ENCODE measurements at places on chromosomes 13 and 19.

DNA sequence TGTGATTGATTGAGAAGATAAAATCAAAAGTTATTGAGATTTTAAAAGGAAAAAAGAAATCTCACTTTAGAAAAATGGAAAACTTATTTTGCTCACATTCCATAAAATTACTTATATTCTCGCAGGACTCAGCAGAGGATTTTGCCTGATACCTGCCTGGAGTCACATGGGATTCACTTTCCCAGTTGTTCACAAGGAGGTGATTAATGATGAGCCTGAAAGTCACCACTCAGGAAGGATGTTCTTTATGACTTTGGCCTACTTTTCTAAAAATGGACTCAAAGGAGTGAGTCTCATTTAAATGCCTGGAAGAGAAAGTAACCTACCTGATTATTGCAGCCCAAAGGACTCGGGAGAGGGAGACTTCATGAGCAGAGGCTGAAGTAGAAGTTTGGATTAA, 34.5 kb upstream of the FAM216B start:
- DNase-seq: no peak

- DNase-seq: no peak
These were observed 17.2 kb upstream of the SLITRK6 start for GRCh38 chr13:85816413-85816812.

DNA sequence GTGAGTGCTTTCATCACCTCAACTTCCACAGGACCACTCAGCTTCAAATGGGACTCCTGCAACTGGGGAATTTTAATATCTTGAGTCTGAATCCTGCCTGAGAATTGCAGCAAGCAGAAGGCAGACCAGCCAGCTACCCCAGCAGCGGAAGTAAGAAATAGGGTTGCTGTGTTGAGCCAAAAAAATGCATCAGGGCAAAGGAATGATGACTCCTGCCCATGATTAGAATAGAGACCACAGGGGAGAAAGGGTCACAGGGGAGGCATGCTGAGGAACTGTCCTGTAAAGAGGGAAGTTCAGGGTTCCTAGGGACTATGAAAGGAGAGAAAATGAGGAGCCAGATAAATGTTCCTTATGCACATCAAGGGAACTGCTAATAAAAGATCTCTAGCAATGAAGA, 370.2 kb downstream of the KCTD12 start:
- DNase-seq: no peak

- no peak for DNase-seq
These were observed 20.4 kb downstream of the STARD13 start for GRCh38 chr13:33265133-33265532.

DNA sequence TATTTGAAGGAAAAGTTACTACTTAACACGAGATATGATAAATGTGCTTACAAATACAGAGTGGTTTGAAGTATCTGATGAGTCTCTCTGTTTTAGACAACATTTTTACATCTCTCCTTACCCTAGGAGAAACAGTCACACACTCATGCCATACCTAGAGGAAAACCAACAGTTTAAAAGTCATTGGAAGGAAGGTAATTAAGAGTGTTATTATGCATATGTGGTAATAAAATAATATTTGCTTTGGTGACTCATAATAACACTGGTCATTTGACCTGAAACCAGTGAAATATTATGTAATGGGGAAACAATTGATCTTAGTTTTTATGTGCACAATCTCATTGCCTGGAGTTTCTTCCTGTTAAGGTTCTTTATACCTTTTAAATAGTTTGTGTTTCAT, 136.9 kb upstream of the SOX21 start:
- DNase-seq: no peak

- no peak for DNase-seq
These were observed 46.0 kb downstream of the RBM26 start for GRCh38 chr13:79360095-79360494.

Measured in stimulated activated CD8-positive, alpha-beta memory T cell treated with anti-CD3 and anti-CD28 coated beads, Interleukin-4, amount 100 ng/mL, for 4 hours (primary cell).